ENCODE measurements at places on chromosomes 3 and 15.

DNA sequence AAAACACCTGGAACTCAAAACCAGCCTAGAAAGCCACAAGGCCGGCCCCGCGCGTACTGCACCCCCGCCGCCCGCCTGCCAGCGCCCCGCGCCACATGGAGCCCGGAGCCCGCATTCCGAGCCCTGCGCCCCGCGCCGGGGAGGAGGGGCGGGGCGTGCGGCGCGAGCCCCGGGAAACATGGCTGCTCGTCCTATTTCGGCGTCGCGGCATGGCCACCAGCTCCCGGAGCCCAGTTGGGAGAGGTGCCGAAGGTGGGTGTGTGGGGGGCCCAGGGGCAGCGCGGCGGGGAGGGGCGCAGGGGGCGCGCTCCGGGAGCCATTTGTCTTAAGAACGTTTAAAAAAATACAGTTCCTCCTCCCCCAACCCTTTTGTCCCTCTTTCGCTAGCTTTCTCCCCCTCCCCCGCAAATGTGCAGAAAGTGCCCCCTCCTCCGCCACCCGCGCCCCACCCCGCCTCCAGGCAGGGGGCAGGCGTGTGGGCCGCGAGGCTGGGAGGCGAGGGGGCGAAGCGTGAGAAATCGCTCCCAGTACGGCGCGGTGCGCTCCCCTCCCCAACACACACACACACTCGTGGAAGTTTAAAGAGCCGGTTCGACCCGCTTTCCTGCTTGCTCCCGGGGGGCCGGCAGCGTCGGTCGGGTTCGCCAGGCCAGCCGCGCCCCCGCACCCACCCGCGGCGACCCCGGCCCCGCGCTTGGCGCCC is 2.5 kb downstream of the ANP32A start:
- peak; percentile 47 for DNase-seq

- DNase-seq: no peak
These were observed 70.0 kb downstream of the FOXP1 start for GRCh38 chr3:71513515-71513914.

GRCh38 chr15:44394562-44394961 is 32.9 kb upstream of the CTDSPL2 start:
- DNase-seq: no peak

GRCh38 chr15:101501703-101502373 is 12.3 kb upstream of the PCSK6 start:
- DNase-seq: no peak

- no peak for DNase-seq
These were observed 36.3 kb upstream of the PPM1L start for GRCh38 chr3:160719710-160720109.

GRCh38 chr15:39127925-39128617 is 452.8 kb upstream of the THBS1 start:
- DNase-seq: no peak
